ENCODE measurements at places on chromosomes 6 and 20. TPM values are rescaled to one million over a fixed set of nuclear protein-coding genes. Genes with fewer than 3 reads are reported as not detected.

Gene TTK
- total RNA-seq: 20.5 TPM

Gene CYP21A2
- 1.4 TPM for total RNA-seq

Gene PI16
- total RNA-seq: not detected

Gene THBS2
- 502 TPM for total RNA-seq

Gene TNNC2
- not detected for total RNA-seq

Gene SNX5
- 80.5 TPM for total RNA-seq

Gene PHACTR3
- not detected for total RNA-seq

Gene LY6G6C
- not detected for total RNA-seq

Gene LCA5
- total RNA-seq: 4.1 TPM

Gene GINS1
- total RNA-seq: 7.3 TPM

Gene WRNIP1
- 53.3 TPM for total RNA-seq

Gene ATP6V1G2
- 0.18 TPM for total RNA-seq

Gene RIPOR2
- total RNA-seq: 19.3 TPM

Gene GPR63
- 1.2 TPM for total RNA-seq

Gene CRISP2
- total RNA-seq: not detected

Gene PTCHD4
- 0.18 TPM for total RNA-seq

Gene HUS1B
- total RNA-seq: not detected

Gene PPP1R3D
- 3.5 TPM for total RNA-seq

Gene ZNF311
- 1.2 TPM for total RNA-seq

Measured in myometrial cell (primary cell).